Hematopoietic multipotent progenitor cell (in vitro differentiated cells): ENCODE measurements at places on chromosomes 5 and 9.
A peak's percentile ranks its signal among the peaks of the same experiment; 100 is the strongest.

DNA sequence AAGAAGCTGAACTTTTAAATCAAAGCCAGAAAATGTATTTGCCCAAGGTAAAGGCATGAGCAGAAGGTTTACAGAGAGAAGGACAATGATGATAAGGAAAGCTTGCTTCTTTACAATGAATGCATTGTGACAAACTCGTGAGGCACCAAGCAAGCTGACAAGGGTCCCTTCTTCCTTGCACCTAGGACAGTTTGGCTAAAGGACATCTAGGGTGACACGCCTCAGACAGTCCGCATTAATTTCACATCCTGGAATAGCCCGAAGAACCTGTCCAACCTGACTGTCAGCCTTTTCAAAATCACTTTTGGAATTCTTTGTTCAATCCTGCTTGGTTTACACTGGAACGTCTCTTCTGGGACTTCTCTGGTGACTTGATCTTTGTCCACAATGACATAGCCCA, 146.4 kb upstream of the MAP3K1 start:
- DNase-seq: no peak

- no peak for DNase-seq
These were observed 34.9 kb downstream of the TRIO start for GRCh38 chr5:14178091-14178490.

DNA sequence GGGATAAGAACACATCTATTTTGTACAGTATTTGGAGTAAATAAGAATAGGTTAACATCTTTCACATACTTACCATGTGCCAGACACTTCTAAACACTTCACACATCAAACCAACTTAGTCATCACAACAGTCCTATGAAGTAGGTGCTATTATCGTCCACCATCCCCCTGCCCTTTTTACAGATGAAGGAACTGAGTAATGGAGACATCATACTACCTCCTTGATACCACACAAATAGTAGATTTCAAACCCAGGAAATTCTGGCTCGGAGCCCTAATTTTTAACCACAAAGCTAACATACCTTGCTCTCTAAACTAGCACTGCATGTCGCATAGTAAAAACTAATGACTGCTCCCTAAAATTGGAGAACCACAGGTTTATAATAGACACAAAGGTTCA, 4.2 kb upstream of the ZNF366 start:
- no peak for DNase-seq

GRCh38 chr5:51347704-51348103, 35.5 kb upstream of the ISL1 start:
- DNase-seq: no peak

DNA sequence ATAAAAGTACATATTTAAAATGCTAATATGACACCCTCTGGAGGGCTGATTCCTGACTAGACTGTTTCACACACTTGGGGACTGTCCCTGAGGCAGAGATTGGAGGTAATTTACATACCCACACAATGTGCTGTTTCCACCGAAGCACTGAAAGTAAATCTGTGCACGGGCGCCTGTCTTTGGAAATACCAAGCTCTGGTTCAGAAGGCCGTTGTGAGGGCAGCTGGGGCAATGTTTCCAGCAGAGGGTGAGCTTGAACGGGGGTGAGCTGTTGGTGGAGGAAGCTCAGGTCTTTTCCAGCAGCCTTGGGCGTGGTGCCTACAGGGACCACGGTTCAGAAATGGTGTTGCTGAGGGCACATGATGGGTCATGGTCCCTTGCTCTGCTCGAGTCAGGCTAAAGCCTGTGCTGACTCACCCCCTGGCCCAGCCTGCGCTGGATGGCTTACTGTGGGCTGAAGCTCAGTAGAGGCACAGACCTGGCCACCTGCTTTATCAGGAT, 25.8 kb upstream of the HMCN2 start:
- no peak for DNase-seq

GRCh38 chr9:33677506-33677809, 117.9 kb upstream of the PRSS3 start:
- no peak for DNase-seq

DNA sequence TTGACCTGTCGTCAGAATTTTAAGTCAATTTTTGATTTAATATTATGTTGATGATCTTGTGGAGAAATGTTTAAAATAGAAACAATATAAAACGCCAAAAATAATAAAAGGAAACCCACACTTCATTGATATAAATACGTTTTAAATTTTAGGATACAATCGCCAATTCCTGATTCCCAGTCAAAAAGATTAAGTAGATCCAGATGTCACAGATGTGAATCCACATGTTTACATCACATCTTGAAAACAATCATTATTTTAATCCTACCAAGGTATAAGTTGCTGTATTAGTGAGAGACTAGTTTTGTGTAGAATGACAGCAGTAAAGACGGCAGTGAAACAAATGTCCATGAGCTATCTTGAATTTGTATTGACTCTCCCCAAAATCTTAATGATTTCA, 4.9 kb downstream of the TAS2R1 start:
- no peak for DNase-seq

DNA sequence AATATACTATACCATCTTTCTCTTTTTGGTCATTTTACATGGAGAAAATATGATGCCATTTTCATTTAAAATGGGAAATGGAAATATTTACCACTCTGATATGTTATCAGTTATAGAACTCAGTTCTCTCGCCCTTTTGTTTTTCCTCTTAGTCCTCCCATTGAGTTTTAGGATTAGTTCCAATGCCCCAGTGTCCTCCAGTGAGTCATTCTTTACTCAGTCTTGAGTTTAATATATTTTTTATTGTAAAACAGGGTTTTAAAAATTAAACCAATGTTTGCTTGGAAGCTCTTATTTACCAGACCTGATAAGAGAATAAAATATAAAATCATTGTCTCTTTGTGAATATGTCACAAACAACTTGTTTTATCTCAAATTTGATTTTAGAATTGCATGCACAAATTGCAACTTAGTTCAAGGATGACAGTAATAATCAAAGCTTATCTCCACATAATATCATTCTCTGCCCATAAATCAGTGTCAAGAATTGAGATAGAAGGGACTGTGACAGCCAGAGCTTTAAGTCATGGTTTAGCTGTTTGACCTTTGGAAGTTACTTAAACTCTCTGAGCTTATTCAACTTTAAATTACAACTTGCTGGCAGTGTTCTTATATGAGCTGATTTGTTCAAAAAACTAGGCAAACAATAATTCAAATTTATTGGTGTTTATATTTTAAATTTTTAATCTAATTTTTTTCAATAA, 166.4 kb downstream of the PAM start:
- no peak for DNase-seq

DNA sequence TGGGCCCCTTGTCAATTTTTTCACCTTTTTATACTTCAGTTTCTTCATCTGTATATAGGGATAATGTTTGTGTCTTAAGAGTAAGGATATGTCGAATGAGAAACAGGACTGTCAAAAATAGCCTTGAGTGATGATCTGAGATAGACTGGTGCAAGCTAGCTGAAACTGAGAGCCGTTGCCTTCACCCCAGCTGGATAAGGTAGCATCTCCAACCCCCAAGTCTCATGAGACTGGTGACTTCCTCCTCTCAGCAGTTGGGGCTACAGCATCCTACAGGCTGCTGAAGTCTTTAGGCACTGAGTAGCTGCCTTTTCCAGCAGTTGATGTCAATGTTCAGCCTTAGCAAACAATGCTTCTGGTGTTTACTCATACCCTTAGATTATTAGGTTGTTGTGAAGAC, 330.2 kb downstream of the OSTF1 start:
- no peak for DNase-seq

GRCh38 chr5:72722792-72723452, 93.5 kb upstream of the TNPO1 start:
- DNase-seq: no peak

GRCh38 chr5:74725331-74725730, 40.3 kb downstream of the HEXB start:
- no peak for DNase-seq

DNA sequence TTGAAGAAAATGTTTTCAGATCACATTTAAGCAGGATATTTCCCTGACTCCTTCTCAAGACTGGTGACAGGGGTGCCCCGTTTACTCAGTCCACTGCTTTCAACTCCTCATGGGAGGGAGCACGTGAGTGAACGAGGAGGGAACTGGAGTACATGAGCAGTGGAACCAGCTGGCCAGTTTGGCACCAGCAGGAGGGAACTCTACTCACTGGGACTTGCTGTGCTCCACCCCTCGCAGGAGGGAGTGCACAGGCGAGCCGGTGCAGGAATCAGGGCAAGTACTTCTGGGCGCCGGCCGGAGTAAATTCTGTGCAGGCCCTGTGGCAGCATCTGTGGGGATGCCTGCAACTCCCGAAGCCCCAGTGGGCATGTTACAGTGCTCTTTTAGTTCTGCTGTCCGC, 1941.1 kb upstream of the C9orf72 start:
- DNase-seq: no peak

GRCh38 chr9:68844631-68845612, 139.9 kb downstream of the PIP5K1B start:
- DNase-seq: peak; percentile 59

GRCh38 chr9:35102465-35102768, 514 bp downstream of the STOML2 start:
- no peak for DNase-seq

DNA sequence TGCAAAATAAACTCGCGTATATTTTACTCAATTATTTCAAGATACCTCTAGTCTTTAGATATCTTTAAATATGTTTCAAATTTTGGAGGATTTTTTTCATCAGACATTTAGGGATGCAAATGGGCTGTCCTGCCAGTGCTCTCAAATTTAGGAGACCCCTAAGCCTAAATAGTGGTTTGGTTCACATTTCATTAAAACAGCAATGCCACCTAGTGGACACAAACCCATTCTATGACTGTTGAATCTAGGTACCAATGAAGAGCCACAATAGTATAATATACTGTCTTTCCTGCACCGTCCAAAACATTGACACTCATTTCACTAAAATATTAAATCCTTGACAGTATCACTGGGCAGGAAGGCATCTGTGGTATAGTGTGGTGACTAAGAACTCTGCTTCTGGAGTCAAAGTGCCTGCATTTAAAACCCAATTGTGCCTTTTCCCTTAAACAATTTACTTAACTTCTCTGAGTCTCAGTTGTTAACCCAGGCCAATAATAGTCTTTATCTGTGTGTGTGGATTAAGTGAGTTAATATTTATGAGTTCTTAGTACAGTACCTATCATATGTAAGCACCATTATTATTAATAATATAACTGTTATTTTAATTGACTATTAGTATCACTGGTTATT, 148.0 kb downstream of the RORB start:
- peak; percentile 6 for DNase-seq

DNA sequence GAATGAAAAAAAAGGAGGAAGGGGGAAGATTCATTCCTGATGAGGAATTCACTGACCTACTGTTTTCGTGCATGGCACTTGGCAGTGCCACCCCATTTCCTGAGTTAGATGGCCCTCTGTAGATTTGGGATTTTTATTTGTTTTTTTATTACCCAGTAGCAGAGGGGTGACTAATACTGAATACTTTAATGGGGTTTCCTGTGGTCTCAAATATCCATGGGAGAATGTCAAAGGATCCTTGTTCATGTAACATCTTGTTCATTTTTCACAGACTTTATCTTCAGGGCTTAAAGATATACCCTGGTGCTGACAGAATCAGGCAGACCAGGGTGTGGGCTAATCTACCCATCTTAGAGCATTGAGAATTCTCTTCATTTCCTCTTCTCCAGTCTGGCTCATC, 93.0 kb downstream of the MAMDC2 start:
- no peak for DNase-seq

- peak; percentile 52 for DNase-seq
These were observed 639 bp downstream of the EHMT1 start for GRCh38 chr9:137619240-137620047.

DNA sequence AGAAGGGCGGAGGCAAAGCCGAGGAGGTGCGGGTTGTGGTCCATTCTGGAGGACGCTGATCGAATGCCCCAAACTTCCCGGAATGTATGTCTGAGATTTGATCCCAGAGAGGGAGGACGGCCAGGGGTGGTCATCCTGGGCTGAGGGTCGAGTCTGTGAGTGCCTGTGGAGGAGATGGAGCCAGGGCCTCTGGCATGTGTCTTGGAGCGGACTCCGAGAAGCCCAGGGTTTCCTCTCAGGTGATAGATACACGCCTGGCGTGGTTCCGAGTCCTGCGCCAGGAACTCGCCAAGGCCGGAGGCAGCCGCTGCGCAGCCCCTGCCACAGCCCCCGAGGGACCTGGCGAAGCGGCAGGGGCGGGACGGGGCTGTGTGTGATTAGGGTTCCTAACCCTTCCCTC, 363 bp downstream of the ZNF454 start:
- no peak for DNase-seq

DNA sequence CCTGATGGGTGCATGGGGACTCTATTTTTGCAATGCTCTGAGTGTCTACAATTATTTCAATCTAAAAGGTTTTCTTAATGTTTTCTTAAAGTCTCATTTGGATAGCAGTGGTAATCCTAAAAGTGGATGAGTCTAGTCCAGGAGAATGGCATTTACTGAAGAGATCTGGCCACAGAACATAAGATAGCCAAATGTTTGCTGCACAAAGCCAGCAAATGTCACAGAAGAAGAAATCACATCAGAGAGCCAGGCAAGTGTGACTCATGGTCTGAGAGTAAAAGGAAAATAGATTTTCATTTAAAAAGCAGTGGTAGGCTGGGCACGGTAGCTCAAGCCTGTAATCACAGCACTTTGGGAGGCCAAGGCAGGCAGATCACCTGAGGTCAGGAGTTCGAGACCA, 352.7 kb upstream of the GRAMD2B start:
- no peak for DNase-seq

DNA sequence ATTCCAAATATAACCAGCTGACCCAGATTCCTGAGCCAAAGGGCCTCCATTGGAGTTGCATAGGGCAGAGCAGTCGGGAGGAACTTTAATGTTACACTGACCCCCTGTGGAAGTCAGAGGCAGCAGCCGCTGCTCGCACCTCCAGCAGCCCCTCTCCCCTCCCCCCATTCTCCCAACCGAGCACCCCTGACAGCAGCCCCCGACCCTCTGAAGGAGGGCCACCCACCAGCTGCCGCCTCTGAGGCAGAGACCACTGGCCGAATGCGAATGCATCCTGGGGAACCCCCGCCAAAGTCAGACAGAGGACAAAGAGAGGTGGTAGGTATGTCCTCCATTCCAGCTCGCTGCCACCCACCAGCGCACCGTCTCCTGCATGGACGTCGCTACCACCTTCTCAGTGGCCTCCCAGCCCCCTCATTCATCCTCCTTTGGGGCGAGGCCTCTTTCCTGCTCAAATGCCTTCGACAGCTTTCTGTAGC, 231.0 kb downstream of the CDK5RAP2 start:
- DNase-seq: peak; percentile 17

- DNase-seq: no peak
These were observed 6.4 kb downstream of the TNFSF15 start for GRCh38 chr9:114799441-114799840.

- no peak for DNase-seq
These were observed 20.8 kb downstream of the ZNF366 start for GRCh38 chr5:72486371-72486770.
